ENCODE measurements at places on chromosomes 2 and 18.

- no peak for DNase-seq
Observed at GRCh38 chr18:73235491-73235890, 367.7 kb upstream of the NETO1 start.

DNA sequence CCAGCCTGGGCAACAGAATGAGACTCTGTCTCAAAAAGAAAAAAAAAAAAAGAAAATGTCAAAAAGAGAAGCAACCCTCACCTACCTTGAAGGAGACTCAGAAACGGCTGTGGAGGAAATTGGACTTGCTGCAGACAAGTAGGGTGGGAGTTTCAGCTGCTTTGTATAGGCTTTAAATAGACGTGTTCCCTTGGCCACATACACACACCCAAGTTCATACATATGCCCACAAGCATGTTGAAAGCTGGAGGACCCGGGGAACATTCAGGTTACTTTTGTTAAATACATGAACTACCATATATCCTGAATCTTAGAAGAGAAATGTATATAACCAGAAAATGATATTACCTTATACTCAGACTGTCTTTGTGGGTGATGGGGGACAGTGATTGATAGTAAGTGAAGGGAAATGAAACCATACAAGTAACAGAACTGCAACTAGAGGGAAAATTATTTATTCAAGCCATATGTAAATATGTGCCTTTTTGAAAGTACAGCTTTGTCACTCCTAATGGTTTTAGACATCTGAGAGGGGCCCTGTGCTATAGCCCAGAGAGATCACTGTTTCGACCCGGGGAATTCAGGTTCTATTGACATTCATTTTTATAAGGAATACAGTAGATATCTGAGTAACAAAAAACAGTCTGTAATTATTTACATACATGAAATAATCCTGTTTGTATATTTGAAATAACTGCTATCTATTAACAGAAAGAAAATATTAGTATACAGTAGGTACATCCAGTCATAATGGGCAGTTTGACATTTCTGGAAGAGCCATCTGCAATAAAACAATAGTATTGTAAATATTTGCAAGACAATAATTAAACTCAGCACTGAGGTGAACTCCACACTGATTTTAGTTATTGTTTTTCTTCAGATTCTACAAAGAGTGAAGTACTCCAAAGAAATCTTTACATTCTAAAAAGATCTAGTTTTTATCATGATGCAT is 48.0 kb upstream of the TGIF1 start:
- DNase-seq, result no peak

GRCh38 chr2:134362740-134363139 is 108.9 kb downstream of the MGAT5 start:
- DNase-seq, result no peak

DNA sequence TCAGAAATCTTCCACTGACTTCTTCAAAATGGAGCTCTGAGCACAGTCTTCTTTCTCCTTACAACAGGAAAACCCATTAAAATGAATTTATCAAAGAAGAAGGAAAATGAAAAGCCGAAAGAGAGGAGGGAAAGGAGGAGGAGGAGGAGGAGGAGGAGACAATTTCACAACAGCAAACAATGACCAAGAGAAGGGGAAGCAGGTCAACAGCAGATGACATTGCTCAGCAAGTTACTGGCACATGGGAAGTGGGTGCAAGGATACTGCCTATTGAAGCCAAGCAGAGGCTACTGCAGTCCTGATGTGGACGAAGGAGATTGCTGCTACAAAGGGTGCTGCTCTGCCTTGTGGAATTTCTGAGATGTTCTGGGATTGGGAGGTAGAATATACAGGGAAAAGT is 268.2 kb upstream of the FBXO11 start:
- DNase-seq, result no peak

DNA sequence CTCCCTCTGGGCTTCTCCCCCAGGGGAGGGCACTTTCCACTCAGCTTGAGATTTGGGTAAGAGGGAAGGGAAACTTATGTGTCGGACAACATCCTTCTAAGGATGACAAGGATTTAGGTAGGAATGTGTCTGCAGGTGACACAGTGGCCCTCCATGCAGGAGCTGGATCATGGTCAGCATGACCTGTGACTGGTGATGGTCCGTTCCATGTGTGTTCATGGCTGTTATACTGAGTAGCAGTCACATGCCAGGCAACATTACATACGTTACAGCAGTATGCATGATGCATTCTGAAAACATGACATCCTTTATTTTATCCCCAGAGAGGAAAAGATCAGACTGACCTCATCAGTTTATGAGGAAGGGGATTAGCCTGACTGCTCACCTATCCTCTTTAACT is 192.1 kb downstream of the SEPTIN10 start:
- DNase-seq, result no peak

DNA sequence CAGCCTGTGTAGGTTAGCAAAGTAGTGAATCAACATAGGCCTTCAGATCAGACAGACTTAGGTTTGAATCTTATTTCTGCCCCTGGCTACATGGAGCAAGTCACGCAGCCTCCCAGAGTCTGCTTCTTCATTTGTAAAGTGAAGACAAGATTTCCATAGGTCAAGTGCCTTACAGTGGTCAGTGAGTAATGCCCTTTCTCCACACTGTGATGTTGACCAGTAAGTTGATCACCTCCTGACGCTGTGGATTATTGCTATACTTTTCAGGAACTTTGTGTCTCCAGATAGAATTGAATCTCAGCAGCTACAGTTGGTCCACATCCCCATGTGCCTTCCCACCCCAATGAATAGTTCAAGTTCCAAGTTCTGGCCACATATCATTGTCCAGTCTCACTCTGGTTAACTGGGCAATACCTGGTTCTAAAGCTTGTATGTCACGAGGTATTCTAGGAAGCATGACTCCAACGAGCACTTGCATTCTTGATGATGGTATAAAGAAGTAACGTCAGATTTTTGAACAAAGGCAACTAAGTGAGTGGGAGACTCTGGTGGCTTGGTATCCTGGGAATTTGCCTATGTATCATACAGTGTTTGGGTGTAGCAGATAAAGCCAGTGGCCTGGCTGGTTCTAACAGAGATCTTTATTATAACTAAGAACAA is 2.1 kb upstream of the CLIP4 start:
- no peak for DNase-seq

GRCh38 chr2:109160714-109161440 is 31.9 kb downstream of the SH3RF3 start:
- no peak for DNase-seq

DNA sequence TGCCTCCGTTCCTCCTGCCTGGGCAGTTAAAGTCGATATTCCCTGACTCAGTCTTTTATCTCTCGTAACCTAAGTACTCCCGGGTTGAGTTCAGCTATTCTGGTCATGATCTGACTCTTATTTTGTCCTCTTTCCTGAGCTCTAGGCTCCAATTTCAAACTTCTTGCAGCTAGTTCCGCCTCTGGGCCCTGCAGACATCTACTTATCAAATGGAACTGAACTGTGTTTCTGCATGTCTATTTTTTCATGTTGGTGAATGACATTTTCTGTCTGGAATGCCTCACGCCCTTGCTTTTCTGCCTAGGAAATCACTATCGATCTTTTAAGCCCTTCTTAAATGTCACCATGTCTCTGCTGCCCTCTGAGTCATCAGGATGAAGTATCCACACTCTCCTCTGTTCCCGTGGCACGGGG is 101.5 kb downstream of the VAPA start:
- DNase-seq, result no peak

DNA sequence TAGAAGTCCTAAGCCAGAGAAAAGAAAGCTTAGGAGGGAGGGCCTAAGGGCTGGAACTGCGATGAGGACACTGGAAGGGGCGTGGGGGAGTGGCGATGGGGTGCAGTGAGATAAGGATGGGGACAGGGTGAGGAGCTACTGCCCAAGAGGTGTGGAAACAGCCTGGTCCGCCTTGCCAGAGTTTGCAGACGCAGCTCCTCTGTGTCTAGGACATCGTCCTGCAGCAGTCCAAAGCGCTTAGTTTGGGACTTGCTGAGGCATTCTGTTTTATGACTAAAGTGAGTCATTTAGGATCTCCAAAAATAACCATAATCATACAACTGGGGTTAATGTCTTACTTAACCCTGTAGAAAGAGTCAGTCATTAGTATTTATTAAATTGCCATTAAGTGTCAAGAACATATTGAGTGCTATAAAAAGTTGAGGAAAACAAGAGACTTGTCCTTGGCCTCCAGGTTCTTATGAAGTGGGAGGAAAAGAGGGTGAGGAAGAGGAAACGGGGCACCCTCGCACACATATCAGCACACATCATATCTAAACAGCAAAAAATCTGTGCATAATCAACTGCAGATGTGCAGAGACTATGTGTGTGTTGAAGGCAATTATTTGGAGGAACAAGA is 74.8 kb downstream of the CDK15 start:
- DNase-seq, result no peak

GRCh38 chr2:168920504-168921157 is 19.5 kb downstream of the G6PC2 start:
- no peak for DNase-seq

- DNase-seq, result no peak
Observed at GRCh38 chr2:232667989-232668583, 29.0 kb upstream of the GIGYF2 start.

- no peak for DNase-seq
Observed at GRCh38 chr2:212960336-212960735, 191.1 kb downstream of the IKZF2 start.

DNA sequence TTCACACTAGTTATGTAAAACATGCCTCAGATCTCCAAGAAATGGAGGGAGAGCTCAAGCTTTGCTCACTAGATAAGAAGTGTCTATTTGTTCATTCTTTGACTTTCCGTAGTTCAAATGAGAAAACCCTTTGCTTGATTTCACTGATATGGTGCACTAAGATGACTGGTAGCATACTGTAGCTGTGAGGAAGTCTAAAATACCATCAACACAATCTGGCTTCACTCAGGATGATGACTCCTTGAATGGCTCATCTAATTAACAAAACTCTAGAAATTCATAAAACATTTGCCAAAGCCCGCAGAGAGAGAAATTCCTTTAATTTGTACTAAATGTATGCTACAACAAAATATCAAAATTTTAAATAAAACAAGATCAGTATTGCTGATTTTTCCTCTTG is 152.8 kb upstream of the STK17B start:
- DNase-seq, result no peak

DNA sequence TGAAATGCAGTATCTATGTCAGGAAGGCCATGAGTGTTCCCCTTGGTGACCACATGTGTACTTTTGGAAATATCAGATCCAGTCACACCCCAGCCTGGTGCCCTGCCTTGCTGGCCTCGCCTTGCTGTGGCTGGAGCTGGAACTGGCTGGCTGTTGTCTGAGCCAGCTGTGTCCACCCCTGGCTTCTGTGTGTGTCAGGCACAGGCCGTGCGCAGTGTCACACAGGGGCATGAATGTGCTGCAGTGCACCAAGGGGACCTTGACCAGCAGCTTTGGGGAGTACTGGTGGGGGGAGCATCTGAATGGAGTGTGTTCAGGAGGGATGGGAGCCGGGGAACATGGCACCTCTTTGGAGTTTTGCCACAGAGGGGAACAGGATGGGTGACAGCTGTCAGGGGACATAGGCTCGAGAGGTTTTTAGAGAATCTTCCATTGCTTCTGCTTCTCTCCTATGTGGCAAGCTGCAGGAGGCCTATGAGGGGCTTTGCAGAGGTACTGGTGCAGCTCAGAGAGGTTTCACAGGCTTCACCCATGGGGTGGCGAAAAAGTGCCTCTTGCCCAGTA is 44.7 kb upstream of the FAHD2A start:
- no peak for DNase-seq

DNA sequence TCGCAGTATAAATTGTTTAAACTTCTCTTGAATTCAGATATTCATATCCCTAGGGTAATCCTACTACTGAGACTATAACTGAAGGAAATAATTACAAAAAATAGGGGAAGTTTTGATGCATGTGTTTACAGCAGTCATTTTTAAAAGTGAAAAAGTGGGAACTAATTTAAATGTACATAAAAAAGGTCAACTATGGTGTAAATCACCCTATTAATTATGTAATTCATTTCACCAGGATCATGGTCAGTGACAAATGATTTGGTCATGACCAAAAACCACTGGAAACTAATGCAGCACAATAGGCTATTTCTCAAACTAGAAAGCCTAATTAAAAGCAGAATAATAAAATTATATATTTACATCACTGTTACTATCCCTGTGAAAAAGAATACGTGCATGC is 5.0 kb upstream of the CNGA3 start:
- DNase-seq, result no peak

DNA sequence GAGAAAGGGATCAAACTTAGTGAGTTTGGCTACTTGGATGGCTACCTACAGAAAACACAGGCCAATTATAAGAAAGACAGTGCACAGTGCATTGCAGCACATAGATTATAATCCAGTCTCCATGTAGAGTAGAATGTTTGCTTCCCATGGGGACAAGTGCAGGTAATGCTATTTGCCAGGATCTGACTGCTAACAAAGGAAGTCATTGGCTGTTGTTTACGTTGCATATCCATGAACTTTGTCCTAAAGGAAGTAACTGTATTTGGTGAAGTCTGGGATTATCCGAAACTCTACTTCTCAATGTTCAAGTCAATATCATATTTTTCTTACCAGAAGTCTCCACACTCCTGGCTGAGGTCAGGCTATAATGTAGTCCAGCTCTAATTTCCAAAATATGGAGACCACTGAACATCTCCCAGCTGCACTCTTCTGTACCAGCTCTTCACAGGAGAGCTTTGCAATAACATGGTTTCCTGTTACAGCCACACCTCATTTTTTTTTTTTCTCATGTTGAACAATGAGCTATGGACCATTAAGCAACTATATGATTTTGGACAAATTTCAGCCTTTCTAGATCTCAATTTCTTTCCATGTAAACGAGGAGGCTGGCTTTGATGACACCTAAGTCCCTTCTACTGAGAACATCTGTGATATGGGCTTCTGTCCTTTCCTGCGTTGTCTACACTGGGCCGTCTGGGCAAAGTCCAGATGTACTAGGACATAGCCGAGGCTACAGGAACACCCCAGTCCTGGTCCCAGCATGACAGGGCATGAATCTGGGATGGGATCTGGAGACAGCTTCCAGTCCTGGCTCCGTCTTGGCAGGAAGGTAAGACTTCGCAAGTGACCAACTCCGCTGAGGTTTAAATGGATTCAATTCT is 154.8 kb downstream of the LAMA1 start:
- DNase-seq, result no peak

- no peak for DNase-seq
Observed at GRCh38 chr18:37006742-37007141, 177.8 kb downstream of the KIAA1328 start.

DNA sequence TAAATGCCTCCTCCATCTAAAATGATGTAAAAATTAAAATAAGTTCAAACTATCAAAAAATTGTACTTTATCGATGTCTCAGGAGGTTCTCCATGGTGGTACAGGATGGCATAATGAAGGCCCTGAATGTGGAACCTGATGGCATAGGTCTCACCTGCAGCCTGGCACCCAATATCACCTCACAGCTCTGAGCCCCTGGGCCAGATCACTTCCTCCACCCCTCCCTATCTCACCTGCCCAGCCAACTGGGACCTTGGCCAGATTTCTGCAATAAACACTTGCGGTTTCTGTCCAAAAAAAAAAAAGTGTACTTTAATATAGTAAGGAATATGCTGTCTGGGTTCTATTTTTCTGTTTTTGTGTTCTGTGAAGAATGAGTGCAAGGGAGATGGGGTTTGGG is 6.7 kb upstream of the RBM45 start:
- DNase-seq, result no peak

- DNase-seq, result no peak
Observed at GRCh38 chr2:55363636-55364035, 56.0 kb downstream of the CCDC88A start.

All from WTC11 (cell line).